ENCODE measurements at places on chromosomes 12 and 14.
A peak's percentile ranks its signal among the peaks of the same experiment; 100 is the strongest.

DNA sequence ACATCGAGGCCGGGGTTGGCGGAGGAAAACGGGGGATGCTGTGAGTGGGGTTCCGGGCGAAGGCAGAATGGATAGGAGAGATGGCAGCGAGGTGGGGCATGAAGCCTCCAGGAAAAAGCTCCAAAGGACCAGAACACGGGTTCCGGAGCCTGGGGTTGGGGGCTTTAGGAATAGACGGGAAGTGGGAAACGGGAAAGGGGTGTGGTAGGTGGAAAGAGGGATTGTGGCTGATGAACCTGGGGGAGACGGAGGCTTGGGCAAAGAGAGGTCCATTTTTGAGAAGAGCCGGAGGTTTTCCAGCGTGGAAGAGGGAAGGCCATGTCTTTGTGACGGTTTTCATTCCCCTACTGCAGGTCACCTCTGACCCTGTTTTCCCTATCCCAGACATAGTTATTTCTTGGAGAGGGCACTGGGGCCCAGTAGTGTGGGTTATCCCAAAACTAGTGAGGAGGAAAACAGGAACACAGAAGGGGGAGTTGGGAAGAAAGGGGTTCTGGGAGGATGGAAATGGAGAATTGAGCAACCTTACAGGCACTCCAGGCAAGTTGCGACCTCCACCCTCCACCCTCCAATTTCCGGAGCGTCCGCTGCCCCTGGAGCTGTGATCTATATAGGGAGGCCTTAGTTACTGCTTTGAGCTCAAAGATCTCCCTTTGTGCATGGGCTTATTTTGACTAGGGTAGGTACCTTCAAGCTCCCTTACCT lies 1.1 kb downstream of the ATN1 start:
- DNase-seq = no peak

- DNase-seq = no peak
Observed at GRCh38 chr12:126518596-126519200, 1453.5 kb downstream of the AACS start.

DNA sequence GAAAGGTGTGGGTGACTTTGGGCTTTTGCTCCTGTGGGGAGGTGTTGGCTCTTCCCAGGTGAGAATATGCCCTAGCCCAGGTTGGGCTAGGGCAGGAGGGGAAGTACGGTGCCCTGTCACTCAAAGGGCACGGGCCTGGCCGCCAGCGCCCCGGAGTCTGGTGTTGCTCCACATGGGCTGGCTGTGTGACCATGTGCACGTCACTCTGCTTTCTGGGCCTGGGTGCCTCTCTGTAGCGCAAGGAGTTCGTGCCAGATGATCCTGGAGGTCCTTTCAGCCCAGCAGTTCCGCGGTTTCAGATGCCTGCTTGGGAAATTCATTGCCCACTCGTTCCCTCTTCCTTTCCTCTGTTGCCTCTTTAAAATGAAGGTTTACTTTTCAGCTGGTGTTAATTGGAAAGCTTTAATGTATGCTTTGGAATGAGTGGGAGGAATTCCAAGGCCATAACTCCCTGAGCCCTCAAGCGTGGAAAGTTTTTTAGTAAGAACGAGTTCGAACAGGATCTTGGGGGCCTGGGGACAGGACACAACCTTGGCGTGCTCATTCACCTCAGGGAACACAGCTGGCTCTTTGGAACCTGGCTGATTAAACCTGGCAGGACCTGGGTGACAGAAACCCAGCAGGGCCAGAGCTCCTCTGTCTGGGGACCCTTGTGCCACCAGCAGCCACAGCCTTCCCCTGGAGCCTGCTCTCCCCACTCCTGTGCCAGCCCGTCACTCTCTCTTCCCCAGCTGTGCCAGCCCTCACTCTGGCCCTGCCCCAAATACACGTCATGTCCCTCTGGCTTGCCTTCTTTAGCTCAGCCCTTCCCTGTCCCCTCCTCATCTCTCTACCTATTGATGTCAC lies 42.8 kb downstream of the TSPAN9 start:
- no peak for DNase-seq

GRCh38 chr14:24270537-24271133 lies 762 bp downstream of the RABGGTA start:
- no peak for DNase-seq

GRCh38 chr12:58433959-58434358 lies 486.3 kb downstream of the LRIG3 start:
- DNase-seq = no peak

GRCh38 chr12:6968426-6968825 lies 2.0 kb downstream of the PHB2 start:
- DNase-seq = no peak

DNA sequence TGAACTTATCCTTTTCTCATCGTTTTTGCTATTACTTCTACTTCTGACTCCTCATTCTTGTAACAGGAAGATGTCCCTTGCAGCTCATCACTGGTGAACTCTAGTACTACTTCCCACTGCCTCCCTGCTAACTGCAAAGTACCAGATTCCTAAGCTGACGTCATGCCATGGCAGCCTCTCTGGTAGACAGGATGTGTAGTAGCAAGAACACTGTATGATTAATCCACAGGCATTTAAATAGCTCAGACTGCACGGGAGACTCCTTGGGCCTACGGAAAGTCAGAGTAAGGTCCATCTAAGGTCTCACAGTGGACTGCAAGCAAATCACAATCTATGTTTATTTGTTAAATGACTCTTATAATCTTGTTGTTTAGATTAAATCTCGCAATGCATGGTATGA lies 43.5 kb downstream of the DNAI7 start:
- peak; percentile 84 for DNase-seq

DNA sequence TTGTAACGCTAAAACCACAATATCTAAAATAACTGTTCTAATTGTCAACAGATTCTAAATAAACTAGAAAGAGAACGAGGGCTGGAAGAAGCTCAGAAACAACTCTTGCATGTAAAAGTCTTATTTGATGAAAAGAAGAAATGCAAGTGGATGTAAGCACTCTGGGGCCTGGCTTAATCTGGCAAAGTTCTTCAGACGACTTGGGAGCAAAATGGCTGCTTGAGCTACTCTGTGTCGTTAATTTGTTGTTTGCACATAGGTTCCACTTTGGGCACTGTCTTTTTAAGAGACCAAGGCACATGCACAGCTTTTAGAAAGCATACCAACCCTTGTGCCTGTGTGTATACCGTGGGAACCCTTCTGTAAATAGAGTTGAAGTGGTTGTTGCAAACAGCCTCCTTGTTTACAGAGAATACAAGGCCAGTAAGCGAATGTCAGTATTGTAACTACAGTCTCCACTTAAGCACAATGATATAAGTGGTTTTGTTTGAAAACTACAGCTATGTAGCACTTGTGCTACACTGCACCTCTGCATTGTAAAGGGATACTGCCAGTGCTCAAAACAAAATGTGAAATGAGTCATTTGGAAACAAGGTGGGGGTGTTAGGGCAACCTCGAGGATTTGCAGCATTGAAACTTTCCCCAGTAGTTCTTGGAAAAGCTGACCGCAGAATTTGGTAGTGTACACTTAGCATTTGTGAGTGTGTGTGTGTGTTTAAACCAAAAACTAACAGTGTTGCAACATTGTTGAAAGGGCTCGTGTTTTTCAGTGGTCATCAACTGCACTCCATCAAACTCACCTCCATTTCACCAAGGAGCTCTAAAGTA lies 154.3 kb downstream of the CEP83 start:
- no peak for DNase-seq

DNA sequence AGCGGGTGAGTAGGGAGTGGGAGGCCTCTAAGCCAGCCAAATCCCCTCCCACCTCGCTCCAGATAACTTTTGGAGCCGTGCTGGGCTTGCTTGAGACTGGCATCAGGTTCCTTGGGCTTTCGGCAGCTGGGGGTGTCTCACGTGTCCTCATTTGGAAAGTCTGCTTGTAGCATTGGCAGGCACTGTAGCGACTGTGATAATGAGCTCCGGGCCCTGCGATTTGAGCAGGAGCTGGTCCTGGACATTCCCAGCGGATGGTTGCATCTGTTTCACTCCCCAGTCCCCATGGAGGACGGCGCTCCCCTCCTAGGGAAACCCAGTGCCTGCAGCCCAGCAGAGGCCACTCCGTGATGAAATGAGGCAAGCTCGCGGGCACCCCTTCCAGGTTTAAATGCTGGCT lies 49.4 kb downstream of the DGLUCY start:
- DNase-seq = no peak

- no peak for DNase-seq
Observed at GRCh38 chr12:94206886-94207285, 58.5 kb downstream of the PLXNC1 start.

DNA sequence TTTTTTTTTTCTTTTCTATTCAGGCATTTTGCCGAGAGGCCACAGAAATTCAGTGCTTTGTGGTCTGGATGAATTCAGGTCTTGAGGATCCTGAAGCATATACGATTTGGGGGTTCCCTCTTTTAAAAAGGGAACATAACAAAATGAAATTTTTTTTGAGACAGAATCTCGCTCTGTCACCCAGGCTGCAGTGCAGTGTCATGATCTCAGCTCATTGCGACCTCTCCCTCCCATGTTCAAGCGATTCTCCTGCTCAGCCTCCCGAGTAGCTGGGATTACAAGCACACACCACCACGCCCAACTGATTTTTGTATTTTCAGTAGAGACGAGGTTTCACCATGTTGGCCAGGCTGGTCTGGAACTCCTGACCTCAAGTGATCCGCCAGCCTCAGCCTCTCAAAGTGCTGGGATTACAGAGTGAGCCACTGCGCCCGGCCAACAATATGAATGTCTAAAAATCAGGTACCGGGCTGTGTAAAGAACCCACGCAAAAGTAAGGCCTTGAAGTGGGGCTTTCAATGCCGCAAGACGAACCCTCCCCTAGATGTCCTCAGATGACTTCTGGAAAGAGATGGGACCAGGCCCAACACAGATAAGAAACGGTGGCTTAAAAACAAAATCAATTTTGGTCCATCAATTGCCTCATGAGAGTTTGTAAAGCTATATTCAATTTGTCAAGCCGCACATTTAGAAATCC lies 30.0 kb downstream of the TESC start:
- no peak for DNase-seq

GRCh38 chr12:3272958-3273357 lies 195.8 kb downstream of the TSPAN9 start:
- DNase-seq = no peak

- DNase-seq = no peak
Observed at GRCh38 chr14:67879026-67879425, 59.4 kb downstream of the RAD51B start.

DNA sequence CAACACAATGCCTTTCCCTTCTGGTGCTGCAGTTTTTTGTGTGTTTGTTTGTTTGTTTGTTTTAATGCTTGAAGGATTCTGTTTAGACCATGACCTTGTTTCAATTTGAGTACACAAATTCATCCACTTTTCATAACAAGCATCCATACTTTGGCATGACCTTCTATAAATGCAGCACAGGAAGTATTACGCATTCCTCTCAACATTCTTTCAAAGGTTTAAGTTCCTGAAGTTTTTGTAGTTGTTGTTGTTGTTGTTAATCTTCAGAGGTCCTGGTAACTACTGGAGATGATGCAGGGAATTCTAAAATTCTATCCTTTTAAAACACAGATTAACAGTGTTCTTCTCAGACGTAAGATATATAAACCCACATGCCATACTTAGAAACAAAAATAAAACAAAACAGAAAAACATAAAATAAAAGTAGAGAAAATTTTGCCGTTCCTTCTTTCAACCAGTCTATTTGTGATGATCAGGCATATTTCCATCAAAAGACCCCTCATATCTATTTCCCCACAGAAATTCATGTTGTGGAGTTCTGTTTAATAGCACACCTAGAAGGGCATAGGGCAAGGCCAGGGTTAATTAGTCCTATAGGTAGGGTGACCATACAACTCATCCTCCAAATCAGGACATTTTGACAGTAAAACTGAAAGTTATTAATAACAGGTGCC lies 529.9 kb downstream of the NOVA1 start:
- no peak for DNase-seq

GRCh38 chr12:101459642-101460346 lies 15.3 kb upstream of the SPIC start:
- no peak for DNase-seq

- peak; percentile 53 for DNase-seq
Observed at GRCh38 chr12:112537710-112538396, 119.1 kb downstream of the PTPN11 start.

- no peak for DNase-seq
Observed at GRCh38 chr12:111467857-111468241, 62.1 kb downstream of the SH2B3 start.

DNA sequence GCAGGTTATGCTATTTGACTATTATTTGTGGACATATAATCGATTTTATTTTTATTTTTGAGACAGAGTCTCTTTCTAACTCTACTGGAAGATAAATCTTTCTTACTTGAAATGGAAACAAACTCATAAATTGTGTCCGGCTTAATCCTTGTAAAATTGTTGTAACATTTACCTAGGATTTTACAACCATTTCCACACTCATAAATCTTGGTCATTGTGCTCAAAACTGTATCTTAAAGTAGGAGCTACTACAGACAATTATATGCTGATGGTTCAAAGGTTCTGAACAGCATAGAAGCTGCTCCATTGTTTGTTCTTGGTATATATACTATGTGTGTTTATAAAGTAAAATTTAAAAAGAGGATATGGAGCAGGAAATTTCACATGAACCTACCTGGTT lies 4.6 kb upstream of the ARF6 start:
- DNase-seq = no peak

DNA sequence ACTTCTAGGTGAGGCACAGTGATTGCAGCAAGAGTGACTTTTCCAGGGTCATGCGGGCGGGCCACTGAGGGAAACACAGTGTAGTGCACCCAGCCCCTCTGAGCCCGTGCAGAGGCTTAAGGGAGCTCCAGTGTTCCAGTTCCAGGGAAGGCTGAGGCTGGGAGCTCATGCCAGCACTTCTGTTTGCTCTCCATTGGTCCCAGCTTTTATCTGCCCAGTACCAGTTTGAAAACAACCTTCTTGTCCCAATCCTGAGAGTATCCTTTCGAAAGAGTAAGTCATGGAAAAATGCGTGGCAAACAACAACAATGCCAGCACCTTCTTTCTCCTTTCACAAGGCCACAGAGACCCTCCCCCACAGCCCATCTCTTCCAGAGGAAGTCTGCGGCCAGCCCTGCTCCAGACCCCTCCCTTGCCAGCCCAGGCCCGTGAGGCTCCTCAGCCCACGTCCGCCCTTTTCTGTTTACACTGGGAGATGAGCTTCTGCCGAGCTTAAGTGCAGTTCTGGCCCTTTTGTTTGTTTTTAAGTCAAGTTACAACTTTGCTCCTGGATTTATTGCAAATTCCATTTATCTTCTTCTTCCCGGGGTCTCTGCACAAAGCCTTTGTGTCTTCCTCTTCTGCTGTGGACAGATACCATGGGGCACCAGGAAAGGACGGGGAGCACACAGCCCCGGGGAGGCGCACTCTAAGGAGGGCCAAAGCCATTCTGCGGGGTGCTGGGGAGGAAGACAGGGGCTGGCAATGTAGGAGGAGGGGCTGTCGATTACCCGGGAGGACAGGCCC lies 185.6 kb downstream of the ZFP36L1 start:
- peak; percentile 34 for DNase-seq

- no peak for DNase-seq
Observed at GRCh38 chr12:53750812-53751335, 905 bp downstream of the CISTR start.

- DNase-seq = no peak
Observed at GRCh38 chr14:74684434-74684833, 28.4 kb downstream of the AREL1 start.

- no peak for DNase-seq
Observed at GRCh38 chr14:52190337-52190931, 77.1 kb upstream of the PTGDR start.
